Lower leg skin (tissue), 4 donors: ENCODE measurements at places on chromosomes 3 and 15. TPM values are rescaled to one million over a fixed set of nuclear protein-coding genes. Genes with fewer than 3 reads are reported as not detected.

FLNB gene
- 122 TPM for total RNA-seq

CKMT1A gene
- 36.1 TPM for total RNA-seq

STIMATE gene
- 14.2 TPM for total RNA-seq

IGF2BP2 gene
- 7.7 TPM for total RNA-seq

MYZAP gene
- 19.4 TPM for total RNA-seq

ZKSCAN7 gene
- 0.72 TPM for total RNA-seq

C15orf61 gene
- 19.0 TPM for total RNA-seq

OXNAD1 gene
- 7.6 TPM for total RNA-seq

DNAH1 gene
- total RNA-seq: 2.0 TPM

GOLGA8S gene
- total RNA-seq: not detected

CCR9 gene
- total RNA-seq: not detected

PP2D1 gene
- not detected for total RNA-seq

WNT7A gene
- 0.49 TPM for total RNA-seq

CSPG4 gene
- 9.8 TPM for total RNA-seq

TRAT1 gene
- not detected for total RNA-seq

GOLGA8J gene
- total RNA-seq: not detected

CYP1A2 gene
- total RNA-seq: not detected

COL6A5 gene
- total RNA-seq: not detected

PAK6 gene
- total RNA-seq: 79.9 TPM

SCN5A gene
- not detected for total RNA-seq

DPPA4 gene
- not detected for total RNA-seq

SPINK8 gene
- not detected for total RNA-seq

ST3GAL6 gene
- 19.2 TPM for total RNA-seq

NDN gene
- 11.8 TPM for total RNA-seq

STRIT1 gene
- 0.42 TPM for total RNA-seq

VEPH1 gene
- total RNA-seq: 0.59 TPM

SPATA12 gene
- not detected for total RNA-seq

MUC13 gene
- total RNA-seq: not detected

HRG gene
- 0.34 TPM for total RNA-seq

KAT2B gene
- total RNA-seq: 32.5 TPM

NME9 gene
- total RNA-seq: not detected

CMC1 gene
- 8.4 TPM for total RNA-seq

INSYN1 gene
- 50.7 TPM for total RNA-seq

GCHFR gene
- 59.8 TPM for total RNA-seq

BTBD1 gene
- 57.5 TPM for total RNA-seq

CTXN2 gene
- total RNA-seq: not detected

CFAP44 gene
- 4.9 TPM for total RNA-seq

STAB1 gene
- 12.1 TPM for total RNA-seq

AGBL1 gene
- 0.91 TPM for total RNA-seq

PPARG gene
- 14.1 TPM for total RNA-seq

GDPGP1 gene
- total RNA-seq: 3.1 TPM

FAM3D gene
- total RNA-seq: 3.8 TPM

MBNL1 gene
- 271 TPM for total RNA-seq

CCPG1 gene
- 23.3 TPM for total RNA-seq
